ENCODE measurements at places on chromosomes 3 and 15.

GRCh38 chr3:76015496-76015895 lies 230.1 kb upstream of the ZNF717 start:
- no peak for DNase-seq

DNA sequence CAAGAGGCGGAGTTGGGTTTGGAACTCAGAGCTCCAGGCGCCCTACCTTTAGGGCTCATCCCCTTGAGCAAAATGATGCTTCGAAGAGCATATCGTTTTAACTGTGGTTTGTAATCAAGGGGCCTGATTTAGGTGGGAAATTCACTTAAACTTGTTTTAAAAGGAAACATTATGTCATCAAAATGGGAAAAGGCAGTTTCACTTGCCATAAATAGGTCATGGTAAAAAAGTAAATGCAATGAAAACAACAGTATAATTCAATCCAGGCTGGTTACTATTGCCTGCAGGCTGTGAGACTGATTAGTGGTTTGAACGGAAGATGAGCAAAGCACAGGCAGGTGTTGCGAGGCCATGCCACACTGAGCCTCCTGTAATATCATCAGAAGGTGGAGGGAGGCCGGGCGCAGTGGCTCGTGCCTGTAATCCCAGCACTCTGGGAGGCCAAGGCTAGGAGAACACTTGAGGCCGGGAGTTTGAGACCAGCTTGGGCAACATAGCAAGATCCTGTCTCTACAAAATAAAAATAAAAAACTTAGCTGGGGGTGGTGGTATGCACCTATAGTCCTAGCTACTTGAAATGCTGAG lies 2.1 kb downstream of the HDAC11 start:
- DNase-seq = no peak

DNA sequence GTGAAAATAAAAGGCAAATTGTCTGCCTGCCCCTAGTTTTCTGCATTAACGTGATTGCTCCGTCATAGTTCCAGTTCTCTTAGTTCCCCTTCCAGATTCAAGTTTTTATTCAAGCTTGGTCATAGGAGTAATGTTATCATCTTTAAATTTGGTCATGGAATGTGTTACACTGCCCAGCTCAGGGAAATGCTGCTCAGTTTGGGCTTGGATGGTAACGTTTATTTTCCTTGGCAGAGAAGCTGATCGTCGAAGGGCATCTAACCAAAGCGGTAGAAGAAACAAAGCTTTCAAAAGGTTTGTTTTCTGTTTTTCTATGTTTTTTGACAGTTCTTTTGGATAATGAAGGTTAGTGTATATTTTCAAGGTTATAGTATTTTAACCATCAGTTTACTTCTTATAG lies 118.4 kb upstream of the FLNB start:
- no peak for DNase-seq

- no peak for DNase-seq
Measured at GRCh38 chr3:128794770-128795649, 69.0 kb downstream of the RAB7A start.

DNA sequence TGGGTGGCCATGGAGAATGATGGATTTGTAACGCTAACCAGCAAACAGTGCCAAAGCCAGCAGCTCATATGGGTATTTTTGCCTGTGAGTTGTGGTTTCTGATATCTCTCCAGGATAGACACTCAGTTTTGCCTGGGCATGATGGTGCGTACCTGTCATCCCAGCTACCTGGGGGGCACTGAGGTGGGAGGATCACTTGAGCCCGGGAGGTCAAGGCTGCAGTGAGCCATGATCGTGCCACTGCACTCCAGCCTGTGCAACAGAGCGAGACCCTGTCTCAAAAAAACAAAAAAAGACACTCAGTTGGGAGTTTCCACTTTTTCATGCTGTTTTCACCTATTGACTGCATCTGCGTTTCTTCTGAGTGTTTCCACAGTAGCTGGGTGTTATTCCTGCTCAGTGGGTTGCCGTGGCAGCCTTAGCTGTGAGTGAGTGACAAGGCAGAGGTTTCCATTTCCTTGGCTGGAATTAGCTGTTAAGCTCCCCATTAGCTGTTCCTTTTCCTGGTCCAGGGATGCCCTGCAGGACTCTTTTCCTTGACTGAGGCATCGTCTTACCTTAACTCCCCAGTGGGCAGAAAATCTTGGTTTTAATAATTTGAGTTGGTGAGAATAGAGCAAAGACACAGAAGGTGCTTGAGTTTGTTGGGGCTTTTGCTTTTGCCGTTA lies 14.2 kb upstream of the RPP14 start:
- DNase-seq = no peak

GRCh38 chr15:73344056-73344455 lies 24.7 kb downstream of the HCN4 start:
- no peak for DNase-seq

DNA sequence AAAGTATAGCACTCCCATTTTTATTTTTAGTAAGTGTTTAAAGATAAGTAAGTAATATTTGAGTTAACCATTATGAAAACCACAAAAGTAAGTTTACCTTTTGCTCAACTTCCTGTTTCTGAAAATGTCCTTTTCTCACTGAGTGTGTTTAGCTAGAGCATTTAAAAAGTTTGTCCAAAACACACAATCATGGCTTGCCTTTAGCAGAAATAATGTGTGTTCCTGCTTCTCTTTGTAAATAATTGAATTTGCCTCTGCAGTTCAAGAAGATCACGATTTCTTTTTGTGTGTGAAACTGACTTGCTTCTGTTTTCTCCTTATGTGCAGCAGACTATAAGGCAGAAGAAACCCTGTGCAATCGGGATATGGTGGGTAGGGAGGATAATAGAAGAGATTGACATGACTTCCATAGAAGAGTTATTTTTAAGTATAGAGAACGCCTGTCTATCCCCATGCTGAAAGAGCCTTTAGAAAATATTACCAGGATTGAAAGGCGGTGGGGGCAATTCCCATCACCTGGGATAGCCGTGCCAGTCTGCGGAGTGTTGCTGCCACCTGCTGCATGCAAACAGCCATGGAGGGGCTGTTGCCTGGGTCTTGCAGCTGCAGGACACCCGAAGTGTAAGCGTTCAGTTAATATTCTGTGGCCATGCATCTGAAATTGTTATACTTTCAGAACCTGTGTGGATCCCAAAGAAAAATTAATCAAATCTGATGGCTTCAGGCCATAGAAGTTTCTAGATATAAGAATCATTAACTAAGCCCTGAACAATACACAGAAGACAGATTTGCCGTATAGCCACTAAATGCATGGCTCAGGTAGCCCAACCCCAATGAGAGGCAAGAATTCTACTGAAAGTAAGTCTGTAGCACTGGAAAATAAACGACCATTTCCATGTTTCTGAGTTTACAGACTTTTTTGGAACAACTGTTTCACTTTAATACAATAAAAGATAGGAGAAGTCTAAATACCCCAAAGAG lies 2.4 kb upstream of the CD96 start:
- no peak for DNase-seq

DNA sequence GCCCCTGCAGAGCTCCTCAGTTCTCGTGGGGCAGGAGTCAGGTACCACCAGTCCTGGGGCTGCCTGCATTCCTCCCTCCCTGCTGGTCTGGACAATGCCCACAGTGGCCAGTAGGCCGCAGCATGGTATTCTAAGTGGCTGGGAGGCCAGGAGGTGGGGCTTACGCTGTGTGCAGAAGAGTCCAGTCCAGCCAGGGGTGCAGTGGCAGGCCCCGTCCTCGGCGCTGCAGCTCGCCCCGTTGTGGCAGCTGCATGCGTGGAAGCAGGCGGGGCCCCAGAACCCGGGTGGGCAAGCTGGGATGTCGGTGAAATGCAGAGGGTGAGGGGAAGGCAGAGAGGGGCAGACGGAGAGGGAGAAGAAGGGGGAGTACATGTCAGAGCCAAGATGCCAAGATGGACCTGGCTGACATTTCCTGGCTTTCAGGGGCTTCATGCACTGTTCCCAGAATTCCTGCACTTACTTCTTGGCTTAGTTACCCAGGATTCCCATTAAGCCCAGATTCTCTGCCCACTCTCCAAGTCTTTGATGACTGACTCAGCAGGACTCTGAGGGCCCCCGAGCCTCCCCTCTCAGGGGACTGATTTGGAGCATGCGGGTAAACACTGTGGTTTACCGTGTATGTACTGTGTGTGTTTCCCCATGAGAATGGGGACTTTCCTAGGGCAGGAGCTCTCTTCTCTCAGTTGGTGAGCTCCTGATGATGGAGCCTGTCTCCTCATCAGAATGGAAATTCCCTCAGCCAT lies 47.5 kb downstream of the RAB11A start:
- peak; percentile 45 for DNase-seq

- DNase-seq = no peak
Measured at GRCh38 chr3:87920549-87920948, 138.3 kb downstream of the CGGBP1 start.

GRCh38 chr3:16182612-16183011 lies 8.1 kb downstream of the GALNT15 start:
- no peak for DNase-seq

DNA sequence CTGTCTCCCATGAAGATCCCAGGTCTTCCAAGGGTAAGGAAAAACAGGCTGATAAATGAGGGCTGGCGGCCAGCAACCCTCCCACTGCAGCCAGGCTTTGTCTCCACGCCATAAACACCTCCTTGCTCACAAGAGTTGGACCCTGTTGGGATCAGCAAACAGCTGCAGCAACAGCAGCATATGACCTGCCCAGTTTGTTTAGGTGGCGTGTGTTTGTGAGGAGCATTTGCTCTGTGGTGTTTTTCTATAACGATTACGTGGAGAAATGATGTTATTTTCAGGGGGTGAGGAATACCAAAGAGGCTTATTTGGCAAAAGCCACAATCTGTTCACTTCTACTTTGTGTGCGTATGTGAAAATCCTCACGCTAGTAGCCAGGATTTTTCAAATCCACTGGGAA lies 58.5 kb downstream of the RFTN1 start:
- DNase-seq = peak; percentile 94

- DNase-seq = no peak
Measured at GRCh38 chr15:82712036-82712435, 2.4 kb upstream of the AP3B2 start.

DNA sequence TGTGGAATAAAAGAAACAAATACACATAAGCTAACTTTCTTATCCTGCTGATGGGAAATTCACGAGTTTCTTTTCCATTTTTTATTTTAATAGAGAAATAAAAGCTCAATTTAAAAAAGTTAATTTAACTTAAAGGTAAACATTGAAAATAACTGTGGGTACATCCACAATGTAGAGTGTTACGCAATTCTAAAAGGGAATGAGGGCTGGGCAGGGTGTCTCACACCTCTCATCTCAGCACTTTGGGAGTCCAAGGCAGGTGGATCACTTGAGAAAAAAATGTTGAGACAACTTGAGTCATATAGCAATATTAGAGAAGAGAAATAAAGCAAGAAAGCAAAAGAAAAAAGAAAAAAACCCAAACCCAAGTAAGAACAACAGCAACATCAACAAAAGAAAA lies 207.0 kb downstream of the DIPK2A start:
- DNase-seq = no peak

- no peak for DNase-seq
Measured at GRCh38 chr3:150080058-150080730, 109.5 kb upstream of the PFN2 start.

- peak; percentile 75 for DNase-seq
Measured at GRCh38 chr3:107429320-107430181, 52.3 kb downstream of the CCDC54 start.

DNA sequence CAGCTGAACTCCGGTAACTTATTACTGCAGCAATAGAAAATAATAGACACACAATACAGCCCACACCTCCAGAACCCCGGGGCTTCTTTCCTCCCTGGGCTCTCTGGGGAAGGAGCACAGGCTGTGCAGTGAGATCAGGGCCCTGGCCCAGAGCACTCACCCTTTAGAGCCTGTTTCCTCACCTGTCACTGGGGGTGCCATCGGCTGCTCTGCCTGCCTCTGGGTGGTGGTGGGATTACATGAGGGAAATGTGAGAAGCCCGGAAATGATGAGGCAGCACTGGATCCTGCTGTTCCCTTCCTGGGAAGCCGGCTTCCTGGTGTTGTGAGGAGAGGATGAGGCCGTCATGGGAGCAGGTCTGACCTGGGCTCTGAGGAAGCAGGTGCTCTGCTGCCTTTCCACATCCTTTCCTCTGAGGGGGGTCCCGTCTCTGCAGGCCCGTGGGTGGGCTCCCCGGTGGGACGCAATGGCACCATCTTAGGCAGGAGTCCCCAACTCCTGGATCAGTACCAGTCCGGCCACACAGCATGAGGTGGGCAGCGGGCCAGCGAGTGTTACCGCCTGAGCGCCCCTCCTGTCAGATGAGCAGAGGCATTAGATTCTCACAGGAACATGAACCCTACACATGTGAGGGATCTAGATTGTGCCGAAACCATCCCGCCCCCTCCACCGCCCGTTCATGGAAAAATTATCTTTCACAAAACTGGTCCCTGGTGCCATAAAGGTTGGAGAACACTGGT lies 220.9 kb upstream of the CTDSPL start:
- no peak for DNase-seq

DNA sequence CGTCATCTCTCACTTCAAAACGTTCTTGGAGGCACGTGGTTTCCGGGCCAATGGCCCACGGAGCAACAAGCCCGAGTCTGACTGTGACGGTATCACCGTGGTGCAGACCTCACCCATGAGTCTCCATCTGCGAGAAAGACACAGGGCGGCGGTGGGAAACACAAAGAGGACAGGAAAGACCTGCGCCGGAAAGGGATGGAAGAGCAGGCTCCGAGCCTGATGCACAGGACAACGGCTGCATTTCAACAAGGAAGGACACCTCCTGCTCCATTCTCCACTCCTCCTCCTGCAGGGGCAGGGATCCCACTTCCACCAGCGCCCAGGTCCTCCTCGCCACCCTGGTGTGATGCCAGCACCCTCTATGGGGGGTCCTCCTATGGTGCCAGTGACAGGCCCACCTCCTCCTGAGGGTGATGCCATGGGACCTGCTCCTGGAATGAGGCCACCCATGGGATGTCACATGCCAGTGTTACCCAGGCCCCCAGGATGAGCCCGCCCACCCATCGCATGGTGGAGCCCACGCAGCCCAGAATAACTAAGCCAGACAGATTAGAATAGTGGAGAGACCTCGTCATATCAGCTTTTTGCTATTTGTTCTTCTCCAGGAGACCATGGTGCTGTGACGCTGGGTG lies 73.0 kb upstream of the PCSK6 start:
- no peak for DNase-seq

- no peak for DNase-seq
Measured at GRCh38 chr15:41848631-41849030, 10.0 kb downstream of the PLA2G4B start.

DNA sequence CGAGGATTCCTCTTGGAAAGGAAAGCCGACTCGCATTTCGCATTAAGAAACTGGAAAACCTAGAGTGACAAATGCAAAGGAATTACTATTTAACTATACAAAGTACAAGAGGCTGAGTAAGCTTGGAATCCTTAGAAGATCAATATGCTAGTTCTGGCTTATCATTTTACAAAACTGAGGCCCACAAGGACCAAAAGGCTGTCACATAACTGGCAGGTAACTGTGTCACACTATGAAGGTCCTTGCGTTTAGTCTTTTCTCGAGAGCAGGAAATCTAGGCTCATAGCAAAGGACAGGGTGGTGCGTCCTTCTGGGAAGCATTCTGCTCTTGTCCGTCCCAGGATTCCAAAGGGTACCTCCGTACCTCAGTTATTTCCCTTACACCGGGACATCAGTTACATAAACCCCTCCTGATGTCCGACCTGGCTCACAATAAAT lies 629 bp downstream of the RPL24 start:
- no peak for DNase-seq
